ENCODE measurements at places on chromosomes 5 and 9.
A peak's percentile ranks its signal among the peaks of the same experiment; 100 is the strongest.

DNA sequence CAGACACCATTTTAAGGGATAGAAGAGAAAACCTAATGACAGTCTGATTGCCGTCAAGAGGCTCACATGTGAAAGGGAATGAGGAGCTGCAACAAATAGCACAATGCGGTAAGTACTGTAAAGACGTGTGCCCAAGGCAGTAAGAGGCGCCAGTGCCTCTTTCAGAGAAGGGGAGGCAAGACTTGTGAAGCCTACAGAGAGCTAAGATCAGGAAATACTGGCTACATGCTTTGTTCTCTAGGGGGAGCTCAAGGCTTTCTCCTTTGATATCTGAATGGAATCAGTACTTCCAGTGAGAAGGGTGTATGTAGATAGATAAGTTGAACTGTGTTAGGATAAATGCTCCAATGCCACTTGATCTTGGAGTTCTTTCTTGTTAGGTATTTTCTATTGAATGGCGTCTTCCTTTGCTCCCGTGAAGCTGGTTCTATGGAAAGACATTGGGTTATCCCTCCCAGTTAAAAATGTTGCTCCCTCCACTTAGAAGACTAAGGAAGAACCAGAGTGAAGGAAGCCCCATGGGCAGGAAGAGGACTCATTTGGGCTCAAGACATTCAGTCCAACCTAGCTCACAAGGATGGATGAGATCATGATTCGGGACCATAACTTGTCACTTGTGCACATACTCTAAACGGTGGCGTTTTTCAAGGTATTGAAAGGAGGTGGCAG, 23.5 kb upstream of the ALDOB start:
- peak; percentile 81 for DNase-seq

- no peak for DNase-seq
Measured at GRCh38 chr9:127211983-127212382, 52.6 kb upstream of the GARNL3 start.

DNA sequence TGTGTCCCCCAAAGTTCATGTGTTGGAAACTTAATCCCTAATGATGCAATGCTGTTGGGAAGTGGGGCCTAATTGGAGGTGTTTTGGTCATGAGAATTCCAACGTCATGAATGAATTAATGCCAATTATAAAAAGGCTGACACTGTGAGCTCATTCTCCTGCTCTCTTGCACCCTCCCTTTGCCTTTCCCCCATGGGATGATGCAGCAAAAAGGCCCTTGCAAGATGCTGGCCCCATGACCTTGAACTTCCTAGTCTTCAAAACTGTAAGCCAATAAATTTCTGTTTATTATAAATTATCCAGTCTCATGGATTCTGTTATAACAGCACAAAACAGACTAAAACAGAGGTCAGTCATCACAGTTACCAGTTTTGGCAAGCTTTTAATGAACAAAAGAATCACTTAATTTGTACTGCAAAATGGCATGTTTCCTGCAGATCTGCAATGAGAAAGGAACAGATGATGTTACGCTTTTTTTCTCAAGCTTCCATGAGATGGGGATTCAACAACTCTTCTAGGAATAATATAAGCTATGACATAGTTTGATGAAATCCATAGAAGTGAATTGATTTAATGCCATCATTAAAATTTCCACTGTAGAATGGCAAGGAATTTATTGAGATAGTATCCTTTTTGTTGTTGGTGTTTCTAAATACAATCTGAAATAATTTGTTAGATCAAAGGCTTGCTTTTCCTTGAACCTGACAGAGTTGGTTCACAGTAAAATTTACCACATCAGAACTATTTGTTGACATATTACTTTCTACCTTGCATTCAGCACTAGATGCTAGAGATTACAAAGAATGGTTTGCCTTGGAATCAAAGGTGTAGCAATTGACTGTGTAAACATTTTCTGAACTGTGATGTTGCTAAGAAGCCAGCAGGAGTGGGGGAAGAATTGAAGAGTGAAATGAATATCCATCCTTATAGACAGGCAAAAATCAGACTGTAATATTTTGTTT, 29.3 kb upstream of the RFK start:
- DNase-seq: no peak

DNA sequence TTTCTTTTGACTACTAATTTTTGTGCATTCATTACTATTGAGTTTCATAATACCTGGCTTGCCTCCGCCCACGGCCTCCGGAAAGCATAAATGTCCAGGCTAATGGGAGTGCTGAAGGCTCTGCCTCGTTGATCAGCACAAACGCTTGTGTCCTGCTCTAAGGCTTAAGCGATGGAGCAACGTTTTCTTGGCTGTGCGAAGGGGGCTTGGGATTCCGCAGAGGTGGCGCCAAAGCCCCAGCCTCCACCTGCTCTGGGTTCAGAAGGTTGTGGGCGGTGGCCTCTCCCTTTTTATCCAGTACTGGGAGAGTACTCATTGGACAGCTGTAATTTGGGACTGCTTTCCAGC, 19.7 kb downstream of the ANXA2R start:
- DNase-seq: peak; percentile 80

- peak; percentile 52 for DNase-seq
Measured at GRCh38 chr5:157888814-157889532, 30.0 kb upstream of the CLINT1 start.

DNA sequence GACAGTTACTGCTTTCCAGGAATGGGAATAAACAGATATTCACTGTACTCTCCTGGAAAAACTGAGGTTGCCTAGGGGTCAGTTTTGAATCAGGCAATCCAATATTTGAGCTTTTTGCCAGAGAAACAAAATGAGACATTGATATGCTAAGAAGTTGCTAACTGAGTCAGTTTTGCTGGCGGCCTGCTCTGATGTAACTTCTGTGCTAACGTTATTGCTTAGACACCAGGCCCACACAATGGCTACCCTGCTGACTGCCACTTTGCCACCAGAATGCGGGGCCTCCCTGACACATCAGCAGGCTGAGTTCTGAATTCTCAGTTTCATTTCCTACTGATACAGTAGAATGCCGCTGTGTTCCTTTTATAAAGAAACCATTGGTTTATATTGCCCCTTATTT, 18.2 kb upstream of the ZNF618 start:
- DNase-seq: no peak

GRCh38 chr5:179154346-179154990, 94.3 kb downstream of the ZNF354C start:
- no peak for DNase-seq

GRCh38 chr9:72129271-72130156, 19.7 kb upstream of the GDA start:
- DNase-seq: no peak

- no peak for DNase-seq
Measured at GRCh38 chr5:27010646-27011045, 27.7 kb downstream of the CDH9 start.

- DNase-seq: no peak
Measured at GRCh38 chr5:113692466-113692865, 179.0 kb downstream of the YTHDC2 start.

GRCh38 chr5:94890907-94891306, 272.4 kb downstream of the SLF1 start:
- DNase-seq: no peak

- DNase-seq: peak; percentile 84
Measured at GRCh38 chr5:95382801-95383200, 8.4 kb upstream of the FAM81B start.

DNA sequence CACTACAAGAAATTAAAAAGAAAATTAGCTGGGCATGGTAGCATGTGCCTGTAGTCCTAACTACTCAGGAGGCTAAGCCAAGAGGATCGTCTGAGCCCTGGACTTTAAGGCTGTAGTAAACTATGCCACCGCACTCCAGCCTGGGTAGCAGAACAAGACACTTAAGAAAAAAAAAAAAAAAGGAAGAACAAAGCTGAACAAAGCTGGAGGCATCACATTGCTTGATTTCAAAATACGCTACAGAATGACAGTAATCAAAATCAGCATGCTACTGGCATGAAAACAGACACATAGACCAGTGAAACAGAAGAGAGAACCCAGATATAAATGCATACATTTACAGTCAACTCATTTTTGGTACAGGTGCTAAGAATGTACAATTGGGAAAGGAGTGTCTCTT, 14.5 kb upstream of the OTULIN start:
- no peak for DNase-seq

GRCh38 chr5:172626031-172626581, 15.0 kb upstream of the NEURL1B start:
- DNase-seq: no peak

GRCh38 chr5:131400585-131400984, 136.7 kb downstream of the CDC42SE2 start:
- DNase-seq: no peak

GRCh38 chr9:129064499-129064908, 16.4 kb upstream of the DOLPP1 start:
- no peak for DNase-seq

DNA sequence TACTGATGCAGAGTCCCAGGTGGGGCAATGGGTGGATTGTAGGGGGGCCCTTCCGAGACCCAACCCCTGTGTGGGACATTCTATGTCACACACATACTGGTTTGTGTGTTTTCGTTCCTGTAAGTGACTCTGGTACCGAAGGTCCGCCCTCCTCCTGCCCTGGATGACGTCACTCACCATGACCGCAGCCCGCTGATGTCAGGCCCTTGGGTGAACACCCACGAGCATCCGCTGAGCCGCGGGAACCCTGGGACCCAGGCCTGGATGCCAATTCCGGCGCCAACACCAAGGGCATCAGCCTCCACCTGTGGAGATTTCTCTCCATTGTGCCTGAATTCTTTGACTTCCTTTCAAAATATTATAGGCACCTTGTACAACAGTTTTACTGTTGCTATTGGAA, 184.3 kb downstream of the MTRR start:
- no peak for DNase-seq

DNA sequence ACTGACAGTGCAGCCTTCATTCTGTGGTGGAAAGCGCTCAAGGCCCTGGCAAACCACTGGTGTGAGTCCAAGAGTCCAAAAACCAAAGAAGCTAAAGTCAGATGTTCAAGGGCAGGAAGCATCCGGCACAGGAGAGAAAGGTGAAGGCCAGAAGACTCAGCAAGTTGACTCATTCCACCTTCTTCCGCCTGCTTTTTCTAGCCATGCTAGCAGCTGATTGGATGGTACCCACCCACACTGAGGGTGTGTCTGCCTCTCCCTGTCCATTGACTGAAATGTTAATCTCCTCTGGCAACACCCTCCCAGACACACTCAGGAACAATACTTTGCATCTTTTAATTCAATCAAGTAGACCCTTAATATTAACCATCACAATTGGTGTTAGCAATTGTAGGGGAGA, 296.1 kb downstream of the NDUFS4 start:
- no peak for DNase-seq

- peak; percentile 23 for DNase-seq
Measured at GRCh38 chr9:136538599-136539426, 7.0 kb downstream of the NOTCH1 start.

DNA sequence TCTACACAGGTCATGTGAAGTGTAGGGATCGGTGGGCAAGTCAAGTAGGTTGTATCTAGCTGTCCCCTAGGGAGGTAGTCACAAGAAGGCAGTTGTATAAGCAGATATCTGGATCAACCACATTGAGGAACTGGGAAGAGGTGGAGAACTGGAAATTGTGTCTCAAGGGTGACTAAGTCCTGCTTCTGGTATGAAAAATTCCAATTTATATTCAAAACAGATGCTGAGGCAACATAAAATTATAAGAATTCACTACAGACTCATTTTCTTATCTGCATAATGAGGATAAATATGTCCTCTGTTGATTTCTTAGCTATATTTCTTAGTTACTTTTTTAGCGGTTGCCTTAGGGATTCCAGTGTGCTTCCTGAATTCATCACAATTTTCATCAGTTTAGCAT, 46.8 kb downstream of the GALNT12 start:
- DNase-seq: no peak

GRCh38 chr5:147538236-147538635, 28.4 kb upstream of the DPYSL3 start:
- DNase-seq: no peak

- no peak for DNase-seq
Measured at GRCh38 chr9:129069862-129070641, 10.9 kb upstream of the DOLPP1 start.

GRCh38 chr5:79297661-79298060, 61.7 kb downstream of the JMY start:
- DNase-seq: no peak

DNA sequence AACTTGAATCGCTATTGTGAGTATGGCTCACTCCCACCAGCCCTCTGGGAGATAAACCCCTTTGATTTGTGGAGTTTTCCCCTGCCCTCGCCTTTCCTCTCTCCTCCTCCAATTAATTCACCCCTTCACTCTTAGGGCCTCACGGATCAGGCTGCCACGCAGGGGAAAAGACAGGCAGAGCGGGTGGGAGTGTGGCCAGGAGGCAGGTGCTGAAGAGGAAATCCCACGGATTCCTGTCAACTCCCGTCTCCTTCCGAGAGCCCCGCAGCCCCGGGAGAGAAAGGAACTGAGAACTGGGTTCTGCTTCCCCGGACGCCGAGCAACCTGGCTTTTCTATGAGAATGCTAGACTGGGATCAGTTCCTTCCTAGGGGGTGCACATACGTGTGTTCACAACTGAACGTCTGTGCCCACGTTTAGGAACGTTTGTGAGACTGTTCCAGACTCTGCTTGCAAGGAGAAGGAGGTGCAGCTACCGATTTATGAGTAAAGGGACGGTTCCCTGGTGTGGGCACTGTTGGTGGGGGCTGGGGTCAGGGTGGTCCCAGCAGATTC, 314.5 kb upstream of the TLE4 start:
- DNase-seq: no peak

- DNase-seq: no peak
Measured at GRCh38 chr9:95043826-95044225, 273.7 kb downstream of the FANCC start.

DNA sequence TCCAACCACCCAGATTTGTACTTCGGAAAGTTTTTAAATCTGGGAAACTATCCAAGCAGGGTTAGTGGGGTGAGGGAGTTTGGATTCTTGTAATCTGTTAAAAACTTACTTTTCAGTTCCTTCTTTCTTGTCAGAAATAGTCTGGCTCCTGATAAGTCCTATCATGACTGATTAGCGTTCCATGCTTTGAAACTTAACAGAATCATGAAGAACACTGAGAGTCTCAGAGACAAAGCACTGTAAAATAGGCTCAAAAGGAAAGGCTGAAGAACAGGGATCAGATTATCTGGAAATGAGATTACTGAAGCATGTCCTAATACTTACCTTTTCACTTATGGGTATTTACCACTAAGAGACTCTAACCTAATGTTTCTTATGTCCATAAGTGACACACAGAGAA, 242.5 kb downstream of the ARRDC3 start:
- DNase-seq: no peak

- no peak for DNase-seq
Measured at GRCh38 chr5:171595801-171596231, 176.4 kb downstream of the FGF18 start.

DNA sequence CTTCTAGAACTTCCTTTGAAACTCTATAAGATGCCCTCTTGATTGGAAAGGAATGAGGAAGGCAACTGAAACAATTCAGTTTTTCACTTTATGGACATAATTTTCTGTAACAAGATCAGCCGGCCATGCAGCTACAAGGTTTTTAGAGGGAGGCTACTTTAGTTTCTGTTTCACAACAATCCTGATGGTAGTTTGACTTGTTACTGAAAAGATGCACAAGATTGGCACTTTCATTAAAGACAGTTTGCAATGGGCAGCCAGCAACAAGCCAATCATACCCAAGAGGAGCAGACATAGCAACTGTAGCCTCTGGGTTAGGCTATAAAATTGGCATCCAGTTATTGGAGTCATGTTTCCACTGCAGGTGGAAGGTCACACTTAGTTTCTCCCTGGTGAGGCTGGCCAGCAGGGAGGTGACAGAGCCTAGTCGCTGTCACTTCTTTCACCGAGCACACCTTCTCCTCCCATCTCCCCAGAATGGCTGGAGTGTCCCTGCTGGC, 74.3 kb upstream of the TGFBR1 start:
- no peak for DNase-seq
